A549 treated with Mapracorat at 1 μM for 4 hours (cell line): ENCODE measurements at places on chromosomes 4 and X. TPM values are rescaled to one million over a fixed set of nuclear protein-coding genes. Genes with fewer than 3 reads are reported as not detected.

The APLN gene
- 0.76 to 1.1 TPM (median 0.88 TPM) in 5 replicates for total RNA-seq

The NKX6-1 gene
- total RNA-seq = 0.27 to 0.63 TPM (median 0.35 TPM) in 5 replicates

The XK gene
- total RNA-seq = 0.28 to 0.44 TPM (median 0.40 TPM) in 5 replicates

The SLC34A2 gene
- 0.02 to 0.06 TPM in 2 of 5 replicates, not detected in the others for total RNA-seq

The ARHGAP4 gene
- 0.91 to 2.2 TPM (median 1.9 TPM) in 5 replicates for total RNA-seq

The FGF13 gene
- total RNA-seq = 0.13 TPM in 1 of 5 replicates, not detected in the others

The SYN1 gene
- 0.15 to 0.36 TPM (median 0.22 TPM) in 5 replicates for total RNA-seq

The GAGE12J gene
- not detected in 5 replicates for total RNA-seq

The SSX4 gene
- total RNA-seq = not detected in 5 replicates

The MGARP gene
- 0.30 to 0.81 TPM (median 0.71 TPM) in 5 replicates for total RNA-seq

The DGKK gene
- total RNA-seq = not detected in 5 replicates

The SOD3 gene
- total RNA-seq = not detected in 5 replicates

The SORCS2 gene
- total RNA-seq = 3.4 to 6.4 TPM (median 4.8 TPM) in 5 replicates

The IL13RA1 gene
- total RNA-seq = 48.2 to 59.7 TPM (median 57.8 TPM) in 5 replicates

The PNMA5 gene
- total RNA-seq = not detected in 5 replicates

The HTR2C gene
- total RNA-seq = not detected in 5 replicates

The HHIP gene
- total RNA-seq = 0.60 to 1.1 TPM (median 0.98 TPM) in 5 replicates

The GIMD1 gene
- not detected in 5 replicates for total RNA-seq

The MAMLD1 gene
- total RNA-seq = 7.0 to 8.0 TPM (median 7.5 TPM) in 5 replicates

The MAGEE1 gene
- total RNA-seq = 3.5 to 4.8 TPM (median 4.3 TPM) in 5 replicates

The HSFX1 gene
- 0.09 to 0.53 TPM (median 0.24 TPM) in 5 replicates for total RNA-seq

The TRAPPC11 gene
- 8.6 to 10.9 TPM (median 9.9 TPM) in 5 replicates for total RNA-seq

The KLHL34 gene
- not detected in 5 replicates for total RNA-seq

The GABRG1 gene
- not detected in 5 replicates for total RNA-seq
